ENCODE measurements at places on chromosomes 11 and 22.

GRCh38 chr22:35556666-35557065, 16.0 kb downstream of the RASD2 start:
- no peak for DNase-seq

GRCh38 chr22:39350757-39351688, 1.2 kb downstream of the SYNGR1 start:
- DNase-seq: no peak

- DNase-seq: no peak
Observed at GRCh38 chr11:133832096-133832990, 13.0 kb downstream of the SPATA19 start.

- no peak for DNase-seq
Observed at GRCh38 chr11:9838961-9839360, 175.1 kb downstream of the SWAP70 start.

- DNase-seq: no peak
Observed at GRCh38 chr22:31488346-31488883, 1.2 kb downstream of the EIF4ENIF1 start.

GRCh38 chr22:28670161-28670560, 9.5 kb downstream of the TTC28 start:
- no peak for DNase-seq

GRCh38 chr11:114088216-114088615, 28.7 kb downstream of the ZBTB16 start:
- no peak for DNase-seq

DNA sequence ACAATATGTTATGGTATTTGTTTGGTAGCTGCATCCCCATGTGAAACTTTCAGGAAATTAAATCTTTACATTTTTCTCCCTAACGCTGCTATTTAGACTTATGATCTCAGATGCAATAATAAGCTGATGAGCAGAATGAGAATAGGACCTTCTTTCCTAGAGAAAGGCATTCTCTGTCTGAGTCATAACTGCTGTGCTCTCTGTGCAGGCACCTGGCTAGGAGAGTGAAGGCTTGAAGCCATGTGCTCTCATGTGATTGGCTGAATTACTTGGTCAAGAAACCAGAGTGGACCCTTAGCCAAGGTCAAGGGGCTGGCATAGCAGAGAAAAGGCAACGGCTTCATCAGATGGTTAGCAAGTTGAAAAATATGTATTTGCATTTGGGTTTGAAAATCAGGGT, 185.0 kb downstream of the ADAMTS15 start:
- DNase-seq: no peak

- no peak for DNase-seq
Observed at GRCh38 chr11:100536979-100537378, 150.1 kb upstream of the ARHGAP42 start.

- DNase-seq: no peak
Observed at GRCh38 chr11:40381481-40381880, 1078.0 kb downstream of the LRRC4C start.

DNA sequence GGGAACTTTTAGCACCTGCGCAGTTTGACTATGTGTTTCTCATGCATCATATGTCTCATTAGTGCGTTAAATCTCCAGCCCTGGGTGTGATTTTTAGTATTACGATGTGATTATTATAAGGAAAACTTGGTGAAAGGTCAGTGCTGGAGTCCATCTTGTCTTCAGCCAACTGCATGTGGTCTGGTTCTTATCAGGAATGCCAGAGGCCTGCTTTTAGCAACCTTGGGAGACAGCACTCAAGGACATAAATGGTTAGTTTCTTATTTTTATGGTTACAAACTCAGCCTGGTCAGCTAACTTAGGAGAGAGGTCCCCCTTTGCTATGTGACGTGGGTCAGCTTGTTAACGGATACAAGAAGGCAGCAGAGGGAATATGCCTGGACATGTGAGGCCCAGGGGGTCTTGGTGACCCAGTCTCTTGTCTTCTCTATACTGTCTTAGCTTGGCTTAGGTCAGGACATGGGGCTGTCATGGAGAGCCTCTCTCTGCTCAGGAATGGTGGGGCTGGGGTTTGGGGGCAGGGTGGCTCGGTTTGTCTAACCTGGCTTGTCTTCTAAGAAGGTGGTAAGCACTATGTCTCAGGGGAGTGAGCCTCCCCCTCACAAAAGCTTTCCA, 21.5 kb downstream of the KCTD21 start:
- no peak for DNase-seq

DNA sequence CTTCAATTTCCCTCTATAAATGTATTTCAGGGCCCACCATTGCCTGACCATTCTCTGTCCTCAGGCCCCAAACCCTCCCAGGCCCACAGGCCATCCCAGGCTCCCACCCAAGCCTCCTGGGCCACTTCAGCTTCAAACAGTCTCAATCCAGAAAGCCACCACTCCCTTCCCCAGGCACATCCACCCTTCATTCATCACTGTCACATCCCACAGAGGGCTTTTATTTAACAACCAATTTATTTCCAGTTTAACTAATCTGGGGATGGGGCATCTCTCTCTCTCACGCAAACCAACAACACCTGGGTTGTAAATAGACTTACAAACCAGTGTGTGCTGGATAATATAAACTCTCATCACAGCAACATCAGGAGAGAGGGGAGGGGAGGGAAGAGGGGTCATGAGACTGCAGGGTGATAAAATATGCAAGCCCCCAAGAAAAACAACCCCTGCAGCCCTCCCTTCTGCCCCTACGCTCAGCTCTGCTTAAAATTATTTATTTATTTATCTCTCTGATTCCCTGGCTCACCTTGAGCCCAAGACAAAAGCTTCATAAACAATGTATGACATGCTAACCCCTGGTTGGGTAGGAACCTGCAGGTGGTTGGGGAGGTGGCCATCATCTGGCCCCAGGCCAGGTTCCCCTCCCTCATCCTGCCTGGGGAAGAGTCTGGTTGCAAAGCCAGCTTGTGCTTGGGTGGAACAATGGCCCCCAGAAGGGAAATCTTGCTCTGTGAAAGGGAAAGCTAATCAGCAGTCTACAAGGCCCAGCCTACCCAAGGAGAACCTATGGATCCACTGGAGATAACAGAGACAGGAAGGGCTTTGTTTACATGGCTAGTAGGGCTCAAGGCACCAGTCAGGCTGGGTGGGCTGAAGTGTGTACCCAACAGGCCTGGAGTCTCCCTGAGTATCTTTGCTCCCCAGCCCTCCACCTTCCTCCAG, 359.2 kb downstream of the BUD13 start:
- DNase-seq: peak; percentile 99

DNA sequence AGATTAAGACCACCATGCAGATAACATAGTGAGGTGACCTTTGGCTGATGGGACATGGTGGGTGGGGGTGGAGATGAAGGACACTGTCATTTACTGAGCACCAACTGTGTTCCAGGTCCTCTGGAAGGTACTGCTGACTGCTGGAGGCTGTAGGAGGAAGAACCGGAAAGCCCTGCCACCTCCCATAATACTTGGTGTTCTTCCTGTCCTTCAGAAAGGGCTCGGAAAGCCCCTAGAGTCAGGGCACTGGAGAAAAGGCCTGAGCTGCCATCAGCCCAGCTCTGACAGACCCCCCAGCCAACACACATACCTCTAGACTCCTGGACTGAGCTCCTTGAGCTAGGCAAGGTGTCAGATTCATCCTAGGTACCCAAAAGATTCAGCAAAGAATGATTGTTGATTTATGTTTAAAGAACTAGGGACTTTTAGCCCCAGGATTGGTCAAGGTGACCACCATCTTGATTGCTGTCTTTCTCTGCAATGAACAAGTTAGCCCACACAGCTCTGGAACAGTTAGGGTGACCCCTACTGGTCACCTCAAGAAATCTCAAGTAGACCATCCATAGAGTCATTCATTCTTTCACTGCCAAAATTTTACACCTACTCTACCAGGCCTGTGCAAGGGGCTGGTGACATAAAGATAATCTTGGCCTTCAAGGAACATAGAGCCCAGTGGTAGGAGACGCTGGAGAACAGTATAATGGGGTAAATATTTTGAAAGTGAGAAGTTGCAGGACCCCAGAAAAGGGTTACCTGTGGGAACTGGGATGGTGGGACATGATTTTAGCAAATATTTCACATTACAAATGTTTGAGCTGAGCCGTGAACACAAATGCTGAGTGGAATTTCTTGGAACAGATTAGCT, 39.4 kb downstream of the IRAG1 start:
- DNase-seq: peak; percentile 49

DNA sequence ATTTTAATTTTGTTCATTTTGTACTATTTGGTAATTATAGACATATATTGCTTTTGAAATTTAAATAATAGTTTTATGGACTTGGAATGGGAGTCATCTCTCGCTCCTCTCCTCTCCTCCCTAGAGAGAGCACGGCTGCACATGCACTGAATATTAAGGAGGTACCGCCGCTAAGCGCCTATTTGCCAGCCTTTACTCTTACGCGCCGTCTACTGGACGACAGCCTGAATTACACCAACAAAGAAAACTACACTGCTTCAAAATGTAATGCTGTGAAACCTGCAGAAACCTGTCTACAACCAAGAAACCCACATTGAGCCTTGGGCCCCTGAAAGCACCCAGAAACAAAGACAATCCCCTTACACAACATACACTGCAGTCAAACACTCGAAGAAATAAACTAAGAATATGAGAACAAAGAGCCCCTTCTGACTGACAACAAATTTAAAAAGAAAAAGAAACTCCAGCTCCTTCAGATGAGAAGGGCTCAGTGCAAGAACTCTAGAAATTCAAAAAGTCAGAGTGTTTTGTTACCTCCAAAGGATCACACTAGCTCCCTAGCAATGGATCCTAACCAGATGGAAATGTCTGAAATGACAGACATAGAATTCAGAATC, 737.2 kb downstream of the LRRC4C start:
- peak; percentile 31 for DNase-seq

- no peak for DNase-seq
Observed at GRCh38 chr11:32487270-32487669, 51.9 kb upstream of the WT1 start.

DNA sequence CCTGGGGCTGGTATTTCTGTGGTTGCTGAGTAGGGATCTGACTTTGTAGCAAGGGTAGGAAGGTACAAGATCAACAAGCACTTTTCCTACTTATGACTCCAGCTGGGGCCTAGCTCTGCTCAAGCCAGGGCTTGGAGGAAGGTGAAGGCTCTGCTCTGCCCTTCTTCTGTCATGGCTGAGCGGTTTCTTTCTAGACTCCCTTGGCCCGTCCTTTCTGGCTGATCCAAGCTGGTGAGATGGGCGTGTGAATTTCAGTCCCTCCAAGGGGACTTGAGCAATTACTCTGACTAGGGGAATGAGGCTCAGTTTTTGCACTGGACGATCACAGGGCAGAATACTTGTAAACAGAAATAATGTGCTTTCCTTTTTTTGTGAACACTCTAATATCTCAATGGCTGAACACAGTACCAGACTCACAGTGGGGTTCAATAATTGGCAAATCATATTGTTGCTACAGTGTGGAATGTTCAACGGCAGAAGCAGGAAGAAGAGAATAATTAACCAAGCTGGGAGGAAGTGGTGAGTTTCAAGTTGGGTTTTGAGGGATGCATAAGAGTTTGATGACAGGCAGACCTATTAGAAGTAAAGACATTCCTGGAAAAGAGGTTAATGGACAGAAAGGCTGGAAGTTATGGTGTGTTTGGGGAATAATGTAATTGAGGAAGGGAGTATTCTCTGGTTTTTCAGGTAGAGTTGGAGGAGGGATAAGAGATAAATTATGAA, 507.6 kb downstream of the MIAT start:
- DNase-seq: no peak

DNA sequence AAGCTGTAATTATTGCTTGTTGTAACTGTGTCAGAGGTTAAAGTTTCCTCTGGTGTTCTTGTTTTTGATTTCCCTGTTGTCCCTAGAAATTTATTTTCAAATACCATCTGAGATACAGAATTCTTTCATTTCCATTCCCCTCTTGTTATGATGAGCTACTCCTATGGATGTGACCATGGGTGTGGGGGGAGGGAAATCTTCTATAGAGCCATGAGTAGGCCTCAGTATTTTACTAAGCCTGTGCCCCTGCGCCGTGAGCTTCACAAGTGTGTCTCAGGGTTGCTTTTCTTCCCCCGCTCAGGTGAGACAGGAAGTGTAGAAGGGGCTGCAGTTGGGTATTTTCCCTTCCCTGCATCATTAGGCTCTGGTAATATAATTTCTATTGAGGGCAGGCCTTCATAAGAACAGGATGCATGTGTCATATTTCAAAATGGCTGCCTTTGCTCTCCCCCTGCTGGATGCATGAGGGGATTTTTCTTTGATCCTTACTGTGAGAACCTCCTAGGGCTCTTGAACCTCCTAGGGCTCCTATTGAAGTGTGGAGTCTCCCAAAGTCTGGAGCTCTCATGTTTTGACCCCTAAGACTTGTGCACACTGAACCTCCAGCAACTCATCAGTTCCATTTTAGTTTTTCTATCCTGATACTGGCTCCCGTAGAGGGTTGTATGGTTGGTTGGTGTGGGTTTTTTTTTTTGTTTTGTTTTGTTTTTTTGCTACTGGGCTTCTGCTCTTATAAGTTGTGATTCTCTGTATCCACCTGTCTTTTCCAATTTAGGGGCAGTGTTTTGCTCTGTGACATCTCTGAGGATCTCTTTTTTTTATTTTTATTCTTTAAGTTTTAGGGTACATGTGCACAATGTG, 658.2 kb downstream of the NTM start:
- DNase-seq: no peak

- DNase-seq: no peak
Observed at GRCh38 chr11:4821021-4821420, at the start of gene OR51F2. Gene OR51F2 (plus strand): TSS chr11:4821321. CDS start chr11:4821422, 101 bp downstream.

- peak; percentile 80 for DNase-seq
Observed at GRCh38 chr11:47943721-47944586, 36.4 kb upstream of the PTPRJ start.

- DNase-seq: no peak
Observed at GRCh38 chr11:83078269-83078668, 6.6 kb upstream of the RAB30 start.

GRCh38 chr11:19679952-19680828, 32.4 kb upstream of the NAV2 start:
- no peak for DNase-seq

DNA sequence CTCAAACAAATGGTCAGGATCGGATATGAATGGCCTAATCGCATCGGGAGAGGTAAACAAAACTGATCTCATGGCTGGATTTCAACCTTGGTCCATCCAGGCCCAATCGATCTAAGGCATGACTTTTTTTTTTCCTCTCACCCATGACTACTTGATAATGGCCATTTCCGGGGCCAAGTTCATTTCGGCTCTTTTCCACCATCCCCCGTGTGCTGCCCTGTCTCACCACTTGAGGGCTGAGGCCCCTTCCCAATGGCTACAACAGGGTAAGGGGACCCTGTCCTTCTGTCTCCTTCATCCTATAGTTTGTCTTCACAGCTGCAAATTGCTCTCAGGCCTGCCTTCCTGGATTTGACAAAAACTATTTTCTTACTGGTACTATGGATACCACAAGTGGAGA, 26.7 kb downstream of the GRAP2 start:
- peak; percentile 11 for DNase-seq

Measured in NCI-H146 (cell line).